GM23338 (cell line): ENCODE measurements at places on chromosomes 6 and 20. TPM values are rescaled to one million over a fixed set of nuclear protein-coding genes. Genes with fewer than 3 reads are reported as not detected.
A peak's percentile ranks its signal among the peaks of the same experiment; 100 is the strongest.

The RALY gene
- polyA plus RNA-seq = 137 and 144 TPM in 2 replicates

The CALHM4 gene
- polyA plus RNA-seq = not detected in 2 replicates

- no peaks in the 10 kb centered on the region for H3K36me3 ChIP-seq
- no peak overlapping the region for H3K4me3 ChIP-seq
- H3K27ac ChIP-seq = no peak overlapping the region
- H3K27me3 ChIP-seq = no peaks in the 10 kb centered on the region
- H3K4me1 ChIP-seq = peaks cover 10% of the 10 kb centered on the region; the same call in 1 of the 2 replicates
Measured at GRCh38 chr6:161200610-161201370, 73.1 kb downstream of the AGPAT4 start.

- no peak for DNase-seq
- H3K27ac ChIP-seq = no peak overlapping the region
- no peaks in the 10 kb centered on the region for H3K36me3 ChIP-seq
- no peaks in the 10 kb centered on the region for H3K27me3 ChIP-seq
- H3K4me1 ChIP-seq = no peaks in the 10 kb centered on the region
Measured at GRCh38 chr6:145063091-145063490, 672.2 kb downstream of the EPM2A start.

GRCh38 chr20:62695448-62696414 lies 12.9 kb upstream of the NTSR1 start:
- no peak overlapping the region for H3K27ac ChIP-seq
- no peak for DNase-seq
- no peak overlapping the region for H3K4me3 ChIP-seq
- no peaks in the 10 kb centered on the region for H3K4me1 ChIP-seq
- no peaks in the 10 kb centered on the region for H3K27me3 ChIP-seq

DNA sequence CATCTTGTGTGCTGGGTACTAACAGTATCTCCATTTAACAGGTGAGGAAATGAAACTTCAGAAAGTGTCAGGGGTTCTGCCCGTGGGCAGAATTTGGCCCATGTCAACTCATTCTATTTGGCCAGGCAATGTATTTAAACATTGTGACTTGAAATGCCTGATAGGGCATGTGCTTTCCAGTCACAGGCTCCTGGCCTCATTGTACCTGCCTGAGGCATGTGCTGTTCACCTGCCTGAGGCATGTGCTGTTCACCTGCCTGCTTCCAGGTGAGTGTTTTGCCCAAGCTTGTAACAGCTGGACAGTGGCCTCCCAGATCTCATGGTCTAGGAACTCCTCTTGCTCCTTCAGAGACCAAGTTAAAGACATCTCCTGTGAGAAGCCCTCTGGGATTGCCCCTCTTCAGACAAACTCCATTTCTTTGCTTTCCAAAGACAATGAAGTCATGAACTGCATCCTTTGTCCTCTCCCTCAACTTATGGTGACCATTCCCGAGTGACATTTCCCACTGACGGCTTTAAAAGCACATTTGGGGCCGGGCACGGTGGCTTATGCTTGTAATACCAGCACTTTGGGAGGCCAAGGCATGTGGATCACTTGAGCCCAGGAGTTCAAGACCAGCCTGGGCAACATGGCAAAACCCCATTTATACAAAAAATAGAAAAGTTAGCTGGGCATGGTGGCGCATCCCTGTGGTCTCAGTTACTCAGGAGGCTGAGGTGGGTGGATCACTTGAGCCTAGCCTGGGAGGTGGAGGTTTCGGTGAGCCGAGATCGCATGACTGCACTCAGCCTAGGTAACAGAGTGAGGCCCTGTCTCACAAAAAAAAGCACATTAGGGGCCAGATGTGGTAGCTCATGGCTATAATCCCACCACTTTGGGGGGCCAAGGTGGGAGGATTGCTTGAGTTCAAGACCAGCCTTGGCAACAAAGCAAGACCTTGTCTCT lies 48.7 kb downstream of the BCAS4 start:
- H3K36me3 ChIP-seq = no peaks in the 10 kb centered on the region
- H3K4me3 ChIP-seq = no peak overlapping the region
- DNase-seq = no peak
- no peaks in the 10 kb centered on the region for H3K27me3 ChIP-seq

- no peak for DNase-seq
- 0 out of 2 replicates have a peak, but pooled peaks cover 10% of the 10 kb centered on the region for H3K36me3 ChIP-seq
- H3K4me3 ChIP-seq = peak overlapping the region; percentile 98
- H3K4me1 ChIP-seq = peaks cover 17% of the 10 kb centered on the region
- peaks cover 5% of the 10 kb centered on the region; the same call in 1 of the 2 replicates for H3K27me3 ChIP-seq
- no peak overlapping the region for H3K27ac ChIP-seq
Measured at GRCh38 chr6:83860782-83861495, 1.4 kb downstream of the CYB5R4 start.

- no peak for DNase-seq
- H3K27me3 ChIP-seq = no peaks in the 10 kb centered on the region
- no peaks in the 10 kb centered on the region for H3K4me1 ChIP-seq
- H3K27ac ChIP-seq = no peak overlapping the region
- H3K36me3 ChIP-seq = no peaks in the 10 kb centered on the region
- no peak overlapping the region for H3K4me3 ChIP-seq
Measured at GRCh38 chr6:21084656-21085055, 508.9 kb upstream of the SOX4 start.

DNA sequence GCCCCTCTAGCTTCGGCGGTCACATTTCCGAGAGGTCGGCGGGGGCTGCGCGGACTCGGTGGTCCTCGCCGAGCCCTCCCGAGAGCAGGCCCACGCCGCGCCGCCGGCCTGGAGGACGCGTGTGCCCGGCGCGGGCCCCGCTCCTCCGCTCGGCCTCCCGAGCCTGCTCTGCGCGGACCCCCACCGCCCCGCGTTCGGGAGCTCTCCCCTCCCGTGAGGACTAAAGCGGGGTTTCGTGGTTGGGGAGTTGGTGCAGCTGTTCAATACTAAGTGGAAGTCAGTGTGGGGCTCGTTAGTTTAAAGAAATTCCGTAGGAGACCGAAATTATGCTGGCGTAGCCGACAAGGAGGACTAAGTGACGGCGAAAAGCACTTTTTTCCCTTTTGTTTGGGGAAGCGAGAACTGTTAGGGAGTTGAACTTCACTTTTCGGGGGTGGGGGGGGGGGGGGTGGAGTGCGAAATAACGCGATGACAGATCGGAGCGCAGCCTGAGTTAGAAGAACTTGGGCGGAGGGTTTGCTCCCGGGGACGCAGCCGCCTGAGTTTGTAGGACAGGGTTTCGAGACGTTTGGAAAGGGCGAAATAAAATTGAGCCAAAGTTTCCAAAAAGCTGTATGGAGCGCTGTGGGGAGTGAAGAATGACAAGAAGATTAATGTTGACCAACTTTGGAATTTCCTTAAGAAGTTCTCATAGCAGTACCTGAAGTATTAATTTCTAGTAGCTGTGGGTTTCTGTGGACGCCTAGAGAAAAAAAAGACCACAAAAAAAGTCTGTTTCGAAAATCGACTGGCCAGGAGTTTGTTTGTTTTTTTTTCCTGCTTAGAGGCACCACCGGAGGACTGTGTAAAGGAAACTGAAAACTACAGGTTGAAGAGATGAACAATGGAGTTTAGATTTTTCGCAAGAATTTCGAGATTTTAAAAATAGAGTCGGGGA lies 1.4 kb downstream of the QKI start:
- H3K36me3 ChIP-seq = no peaks in the 10 kb centered on the region
- peaks cover 41% of the 10 kb centered on the region for H3K4me1 ChIP-seq
- H3K27me3 ChIP-seq = no peaks in the 10 kb centered on the region
- DNase-seq = peak; percentile 66
- H3K4me3 ChIP-seq = peak overlapping the region; percentile 66
